ENCODE measurements at places on chromosomes 16 and 17. TPM values are rescaled to one million over a fixed set of nuclear protein-coding genes. Genes with fewer than 3 reads are reported as not detected.

The LITAFD gene
- not detected for total RNA-seq

The ORC6 gene
- 1.8 TPM for total RNA-seq

The CARD14 gene
- total RNA-seq: 0.49 TPM

The RNF222 gene
- total RNA-seq: not detected

The KCNJ18 gene
- total RNA-seq: not detected

- no peak for DNase-seq
Measured at GRCh38 chr17:18850679-18851078, 7.3 kb upstream of the PRPSAP2 start.

GRCh38 chr17:74935585-74936469 is at the start of gene OTOP3:
Gene OTOP3, plus strand, starts transcription at chr17:74935898. Its CDS starts 24 bp downstream, at chr17:74935922.
- DNase-seq: no peak

DNA sequence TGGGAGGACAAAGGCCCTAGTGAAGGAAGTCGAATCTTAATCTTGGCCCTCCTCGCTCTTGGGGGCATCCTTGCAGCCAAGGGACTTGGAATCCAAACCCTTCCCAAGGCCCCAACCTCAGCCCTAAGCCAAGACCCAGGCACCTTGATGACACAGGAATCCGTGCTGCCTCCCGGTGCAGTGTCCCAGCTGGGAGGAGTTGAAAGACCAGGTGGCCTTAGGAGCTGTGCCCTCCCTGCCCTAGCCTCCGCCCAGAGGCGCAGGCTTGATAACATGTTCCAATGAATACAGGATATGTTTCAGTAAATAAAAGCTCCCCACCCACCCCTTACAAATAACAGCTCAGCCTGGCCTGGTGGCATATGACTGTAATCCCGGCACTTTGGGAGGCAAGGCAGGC is at the start of gene CHST5:
Gene CHST5 (minus strand): TSS at position 208 of the 400 bp plus-strand sequence. CDS start 5,724 bp downstream, outside the sequence.
- no peak for DNase-seq

DNA sequence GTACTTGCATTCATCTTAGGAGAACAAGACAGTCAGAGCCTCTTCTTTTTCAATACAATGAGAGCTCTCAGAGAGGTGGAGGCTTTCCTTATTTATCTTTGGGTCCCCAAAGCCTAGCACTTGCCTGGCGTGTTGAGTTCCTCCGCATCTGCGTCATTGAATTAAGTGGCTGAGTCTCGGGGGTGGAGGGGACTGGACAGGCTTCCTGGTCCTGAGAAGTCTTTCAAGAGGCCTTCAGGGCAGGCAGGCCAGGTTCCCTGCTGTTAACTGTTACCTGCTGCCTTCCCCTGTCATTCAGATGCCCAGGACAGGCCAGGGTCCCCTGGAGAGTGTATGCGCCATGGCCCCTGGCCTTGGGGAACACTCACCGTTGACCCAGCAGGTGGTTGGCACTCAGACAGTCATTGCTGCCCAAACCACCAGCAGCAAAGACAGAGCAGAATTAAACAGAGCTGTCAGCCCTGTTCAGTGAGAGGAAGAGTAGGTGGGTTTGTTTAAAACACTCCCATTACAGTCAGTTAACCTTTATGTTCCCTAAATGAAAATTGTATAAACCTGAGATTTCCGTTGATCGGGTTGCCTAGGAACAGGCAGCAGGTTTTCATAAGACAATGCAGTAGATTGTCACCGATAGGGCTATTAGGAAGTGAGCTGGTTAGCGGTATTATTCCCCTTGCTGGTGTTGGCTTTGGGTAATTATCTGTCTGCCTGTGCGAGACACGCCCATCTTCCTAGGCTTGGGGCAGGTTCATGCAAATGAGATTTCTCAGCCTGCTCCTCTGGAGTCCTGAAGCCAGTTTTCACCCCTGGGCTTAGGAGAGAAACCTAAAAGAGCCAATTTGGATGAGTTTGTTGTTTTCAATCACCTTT is 132.7 kb downstream of the CCDC182 start:
- no peak for DNase-seq

DNA sequence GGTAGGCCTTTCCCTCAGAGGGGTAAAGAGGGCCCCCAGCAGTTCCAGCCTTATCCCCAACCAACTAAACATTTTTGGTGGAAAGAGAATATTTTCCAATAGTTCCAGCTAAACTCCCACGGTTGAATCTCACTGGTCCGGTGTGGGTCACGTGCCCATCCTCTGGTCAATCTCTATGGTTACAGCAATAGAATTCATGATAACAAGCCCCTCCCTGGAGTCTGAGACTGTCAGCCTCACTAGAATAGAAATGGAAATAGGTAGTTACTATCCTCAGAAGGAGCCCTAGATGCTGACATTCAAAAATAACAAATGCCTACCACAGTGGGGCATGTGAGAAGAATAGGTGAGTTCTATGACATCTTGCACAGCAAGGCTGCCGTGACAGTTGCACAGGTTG is 37.5 kb upstream of the LITAF start:
- DNase-seq: no peak

GRCh38 chr17:869567-870525 is 87.7 kb downstream of the MRM3 start:
- no peak for DNase-seq

- DNase-seq: no peak
Measured at GRCh38 chr17:75508931-75509361, 6.4 kb downstream of the CASKIN2 start.

GRCh38 chr16:50812876-50813466 is 71.1 kb downstream of the CYLD start:
- peak; percentile 48 for DNase-seq

- DNase-seq: no peak
Measured at GRCh38 chr17:44777394-44778348, 18.9 kb downstream of the ADAM11 start.

DNA sequence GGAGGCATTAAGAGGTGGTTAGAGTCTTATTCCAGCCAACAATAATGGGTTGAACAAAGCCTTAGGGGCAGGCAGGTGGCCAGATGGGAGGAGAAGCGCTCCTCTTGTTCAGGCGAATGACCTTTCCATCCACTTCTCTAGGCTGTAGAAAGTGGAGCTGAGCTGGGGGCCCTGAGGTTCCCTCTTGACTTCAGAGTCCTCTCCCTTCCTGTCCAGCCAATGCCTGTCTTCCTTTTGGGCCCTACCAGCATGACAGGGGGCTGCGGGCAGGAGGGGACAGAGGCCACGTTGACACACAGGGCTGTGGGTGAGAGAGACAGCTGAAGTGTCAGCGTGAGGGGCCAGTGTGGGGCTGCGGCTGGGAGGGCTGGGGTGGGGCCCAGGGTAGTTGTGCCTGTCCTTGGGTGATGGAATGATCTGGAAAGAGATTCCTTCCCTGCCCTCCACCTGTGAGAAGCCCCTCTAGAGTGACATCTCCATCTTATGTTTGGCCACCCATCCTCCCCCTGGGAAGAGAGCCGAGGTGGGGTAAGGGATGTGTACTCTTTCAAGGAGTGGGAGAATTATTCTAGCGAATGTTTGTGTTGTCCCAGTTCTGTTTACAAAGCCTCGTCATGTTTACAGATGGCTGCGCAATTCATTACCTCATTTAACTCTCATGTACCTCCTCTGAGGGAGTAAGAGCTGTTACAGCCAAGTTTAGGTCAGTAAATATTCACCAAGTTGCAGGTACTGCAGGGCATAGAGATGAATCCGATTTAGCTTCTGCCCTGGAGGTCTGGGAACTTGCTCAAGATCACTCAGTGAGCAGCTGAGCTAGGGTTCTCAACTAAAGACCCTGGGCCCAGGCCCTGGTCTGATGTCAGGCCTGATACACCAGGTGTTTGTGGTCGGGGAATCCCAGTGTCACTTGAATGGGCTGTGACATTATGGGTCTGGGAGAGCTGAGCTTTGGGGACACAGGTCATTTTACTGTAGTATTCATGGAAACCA is 3.3 kb downstream of the ERBB2 start:
- no peak for DNase-seq
